Activated naive CD4-positive, alpha-beta T cell treated with Interleukin-2 at 50 U/mL for 16 hours (primary cell): ENCODE measurements at places on chromosomes 3 and 15.

GRCh38 chr3:36305929-36306520 lies 74.3 kb upstream of the STAC start:
- DNase-seq = no peak

GRCh38 chr15:64010719-64011118 lies 35.6 kb downstream of the DAPK2 start:
- peak; percentile 88 for DNase-seq

GRCh38 chr3:187738071-187738330 lies 7.3 kb downstream of the BCL6 start:
- no peak for DNase-seq

DNA sequence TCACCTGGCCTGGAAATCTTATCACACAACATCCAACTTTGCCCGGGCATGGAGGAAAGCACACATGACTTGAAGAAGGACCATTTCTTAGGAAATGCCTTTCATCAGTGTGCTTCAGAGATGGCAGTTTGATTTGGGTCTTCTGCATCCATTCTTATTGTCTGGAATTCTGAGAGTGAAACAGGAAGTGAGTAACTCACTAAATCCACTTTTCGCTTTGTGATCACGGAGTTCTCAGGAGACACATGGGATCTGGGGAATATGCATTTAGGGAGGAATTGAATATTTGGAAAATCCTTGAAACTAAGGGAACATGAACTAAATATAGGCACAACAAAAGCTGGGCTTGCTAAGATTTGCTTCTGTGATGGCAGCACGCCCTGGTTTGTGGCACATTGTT lies 212.5 kb upstream of the FEZF2 start:
- no peak for DNase-seq

DNA sequence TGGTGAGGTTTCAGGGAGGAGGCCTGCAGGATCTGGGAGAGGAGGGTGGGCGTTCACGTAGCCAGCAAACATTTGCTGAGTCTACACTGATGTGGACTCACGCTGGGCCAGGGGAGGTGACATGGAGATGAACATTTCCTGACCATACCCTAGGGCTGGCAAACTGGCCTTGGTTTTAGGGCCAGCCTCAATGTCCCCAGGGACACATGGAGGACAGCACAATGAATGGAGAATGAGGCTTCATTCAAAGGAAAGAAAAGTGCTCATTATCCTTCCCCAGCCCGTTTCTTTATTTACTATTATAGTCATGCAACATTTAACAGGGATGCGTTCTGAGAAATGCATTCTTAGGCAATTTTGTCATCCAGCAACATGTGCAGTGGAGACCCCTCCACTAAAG lies 26.8 kb downstream of the ACAN start:
- DNase-seq = no peak

DNA sequence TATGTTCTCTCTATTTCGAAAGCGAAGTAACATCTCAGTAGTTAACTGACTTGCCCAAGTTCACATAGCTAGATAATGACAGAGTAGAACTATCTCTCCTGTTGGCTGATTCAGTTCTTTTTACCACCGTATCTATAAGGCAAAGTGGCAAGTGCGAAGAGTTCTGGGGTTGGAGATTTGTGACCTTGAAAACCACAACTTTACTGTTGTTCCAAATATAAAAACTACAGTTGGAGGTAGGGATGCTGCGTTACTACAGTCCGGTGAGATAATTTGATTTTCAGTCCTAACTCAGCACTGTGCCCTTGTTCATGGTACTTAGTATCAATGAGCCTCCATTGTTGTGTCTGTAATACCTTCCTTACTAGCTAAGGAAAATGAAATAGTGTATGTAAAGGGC lies 71.2 kb upstream of the GOLGA8B start:
- no peak for DNase-seq

GRCh38 chr3:49461443-49462171 lies 8.5 kb upstream of the DAG1 start:
- no peak for DNase-seq

GRCh38 chr15:96457841-96458240 lies 127.3 kb downstream of the NR2F2 start:
- no peak for DNase-seq

- DNase-seq = no peak
Observed at GRCh38 chr3:183745300-183746098, 47.9 kb downstream of the YEATS2 start.
